Kidney epithelial cell (primary cell): ENCODE measurements at places on chromosomes 5 and 9.

DNA sequence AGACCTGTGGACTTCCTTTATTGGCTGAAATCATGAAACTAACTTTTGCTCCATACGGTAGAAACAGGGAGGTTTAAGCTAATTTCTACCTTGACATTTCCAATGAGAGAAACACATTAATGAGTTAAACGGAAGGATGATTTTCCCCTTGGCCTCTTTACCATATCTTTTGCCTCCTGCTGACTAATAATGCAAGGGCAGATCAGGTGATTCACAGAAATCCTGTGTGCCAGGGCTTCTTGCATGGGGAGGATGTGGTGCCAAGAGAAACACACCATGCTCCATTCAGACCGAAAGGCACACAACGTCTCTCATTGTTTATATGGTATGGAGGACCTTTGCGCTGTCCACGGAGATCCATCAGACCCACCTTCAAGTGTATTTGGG lies 17.4 kb upstream of the PRLR start:
- DNase-seq, result no peak

DNA sequence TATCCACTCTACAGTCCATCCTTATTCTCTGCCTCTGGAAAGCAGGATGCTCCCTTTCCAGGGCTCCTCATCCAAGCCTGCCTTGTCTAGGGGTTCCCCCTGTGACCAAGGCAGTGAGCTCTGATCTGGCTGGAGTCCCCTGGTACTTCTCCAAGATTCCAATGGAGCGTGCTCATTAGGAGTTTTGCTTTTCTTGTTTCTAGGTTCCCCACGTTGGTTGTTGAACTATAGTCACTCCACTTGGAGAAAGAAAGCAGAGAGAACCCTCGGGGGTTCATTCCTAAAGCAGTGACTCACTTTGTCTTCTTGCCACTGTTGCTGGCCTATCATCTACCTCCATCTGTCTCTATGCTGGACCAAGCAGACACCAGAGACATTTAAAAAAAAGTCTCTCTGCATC lies 192.6 kb downstream of the TLE4 start:
- DNase-seq, result peak; percentile 61

DNA sequence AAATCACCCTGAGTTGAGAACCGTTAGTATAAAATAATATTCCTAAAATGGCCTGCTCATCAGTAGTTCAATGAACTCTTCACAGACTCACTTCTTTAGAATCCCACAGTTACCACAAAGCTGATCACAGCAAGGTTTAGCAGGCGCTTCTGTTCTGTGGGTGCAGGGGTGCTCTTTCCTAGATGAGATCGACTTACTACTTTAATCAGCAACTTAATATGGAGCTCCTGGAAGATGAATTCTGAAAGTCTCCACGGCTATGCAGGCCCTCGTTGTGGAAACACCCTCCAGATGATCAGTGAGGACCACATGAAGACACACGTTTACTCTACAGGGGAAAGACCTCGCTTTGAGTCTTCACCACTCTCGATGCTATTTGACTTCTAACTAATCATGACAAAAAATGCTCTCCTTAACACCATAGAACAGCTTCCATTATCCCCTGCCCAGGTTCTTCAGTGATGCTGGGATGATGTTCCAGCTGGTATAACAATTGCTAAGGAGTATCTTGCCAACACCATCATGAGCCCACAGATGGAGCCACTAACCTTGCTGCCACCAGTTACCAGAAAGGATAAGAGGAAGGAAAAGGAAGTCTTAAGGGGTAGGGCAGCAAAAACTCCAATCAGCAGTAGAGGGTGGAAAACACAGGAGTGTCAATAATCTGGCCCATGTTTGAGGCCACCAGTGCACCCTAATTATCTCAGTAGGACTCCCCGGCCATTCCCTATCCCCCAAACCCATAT lies 17.9 kb upstream of the GPX8 start:
- DNase-seq, result no peak

- no peak for DNase-seq
Observed at GRCh38 chr5:91123901-91124300, 259.2 kb downstream of the ARRDC3 start.

GRCh38 chr5:172106511-172107356 lies 81.3 kb downstream of the STK10 start:
- DNase-seq, result no peak

- no peak for DNase-seq
Observed at GRCh38 chr9:98506422-98507054, 202.2 kb downstream of the GABBR2 start.

DNA sequence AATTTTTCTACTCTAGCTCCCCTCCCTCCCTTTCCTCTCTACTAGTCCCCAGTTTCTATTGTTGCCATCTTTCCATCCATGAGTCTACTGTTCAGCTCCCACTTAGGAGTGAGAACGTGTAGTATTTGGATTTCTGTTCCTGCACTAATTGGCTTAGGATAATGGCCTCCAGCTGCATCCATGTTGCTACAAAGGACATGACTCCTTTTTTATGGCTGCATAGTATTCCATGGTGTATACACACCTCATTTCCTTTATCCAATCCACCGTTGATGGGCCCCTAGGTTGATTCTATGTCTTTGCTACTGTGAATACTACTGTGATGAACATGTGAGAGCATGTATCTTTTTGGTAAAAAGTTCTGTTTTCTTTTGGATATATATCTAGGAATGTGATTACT lies 138.9 kb upstream of the MSX2 start:
- DNase-seq, result no peak

- DNase-seq, result no peak
Observed at GRCh38 chr5:137072361-137073115, 426.6 kb downstream of the SPOCK1 start.

GRCh38 chr5:89871906-89872305 lies 537.6 kb downstream of the CETN3 start:
- DNase-seq, result no peak

- no peak for DNase-seq
Observed at GRCh38 chr5:66643387-66643786, 47.2 kb downstream of the MAST4 start.

DNA sequence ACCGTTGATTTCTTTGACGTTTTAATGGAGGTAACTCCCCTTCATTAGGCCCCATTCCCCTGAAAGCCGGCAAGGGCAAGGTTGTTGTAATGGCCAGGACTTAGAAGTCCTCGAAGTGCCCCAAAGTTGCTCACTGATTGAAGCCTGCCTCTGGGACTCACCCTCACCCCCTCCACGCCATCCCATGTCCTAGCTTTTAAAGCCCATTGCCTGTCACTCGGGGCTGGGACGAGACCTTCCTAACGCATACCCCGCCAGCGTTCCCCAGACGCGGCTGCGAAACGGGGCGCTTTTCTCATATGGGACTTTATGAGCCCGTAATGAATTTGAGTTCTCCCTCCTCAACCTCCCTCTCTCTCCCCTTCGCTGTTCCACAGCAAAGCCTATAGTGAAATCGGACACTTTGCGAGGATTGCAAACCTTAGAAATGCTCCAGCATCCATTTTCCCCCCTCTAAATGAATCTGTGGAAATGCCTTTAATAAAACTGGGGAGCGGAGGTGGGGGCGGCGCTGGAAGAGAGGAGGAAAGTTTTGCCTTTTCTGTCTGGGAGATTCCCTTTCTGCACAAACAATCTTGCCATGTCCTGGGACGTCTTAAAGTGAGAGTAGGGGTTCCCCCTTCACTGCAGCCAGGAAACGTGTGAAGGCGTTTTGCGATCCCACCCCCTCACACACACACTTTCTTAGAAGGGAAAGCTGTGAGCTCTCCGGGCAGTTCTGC lies 1.5 kb downstream of the PAPPA start:
- no peak for DNase-seq

DNA sequence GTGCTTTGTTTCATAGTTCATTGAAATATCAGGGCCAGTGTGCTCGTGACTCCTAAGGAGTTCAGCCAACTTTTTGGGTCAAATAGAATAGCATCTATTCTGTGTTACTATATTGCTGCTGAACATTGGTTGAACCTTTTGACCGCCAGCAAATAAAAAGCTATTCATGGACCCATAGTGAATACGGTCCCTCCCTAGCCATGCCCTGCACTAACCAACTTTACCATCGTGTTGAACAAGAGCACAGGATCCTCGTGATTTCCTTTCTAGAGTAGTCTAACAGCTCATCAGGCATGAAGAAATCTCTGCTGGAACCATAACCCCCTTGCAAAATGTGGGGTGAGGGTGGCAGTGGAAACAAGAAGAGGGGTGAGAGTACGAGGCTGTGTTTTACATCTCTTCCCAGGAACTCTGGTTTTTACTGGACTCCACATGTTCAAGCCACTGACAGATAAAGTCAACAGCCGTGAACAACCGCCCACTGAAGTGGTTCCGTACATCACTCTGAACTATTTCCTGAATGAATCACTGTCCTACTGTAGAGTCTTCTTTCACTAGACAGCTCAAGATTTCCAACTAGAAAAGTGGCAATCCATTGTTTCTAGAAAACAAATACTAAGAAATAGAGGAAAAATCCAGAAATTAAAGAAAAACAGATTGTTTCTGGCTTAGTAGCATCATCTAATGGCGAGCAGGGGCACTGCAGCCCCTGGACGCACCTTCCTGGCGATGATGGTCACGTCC lies 70.1 kb upstream of the SPATA31E1 start:
- peak; percentile 38 for DNase-seq

DNA sequence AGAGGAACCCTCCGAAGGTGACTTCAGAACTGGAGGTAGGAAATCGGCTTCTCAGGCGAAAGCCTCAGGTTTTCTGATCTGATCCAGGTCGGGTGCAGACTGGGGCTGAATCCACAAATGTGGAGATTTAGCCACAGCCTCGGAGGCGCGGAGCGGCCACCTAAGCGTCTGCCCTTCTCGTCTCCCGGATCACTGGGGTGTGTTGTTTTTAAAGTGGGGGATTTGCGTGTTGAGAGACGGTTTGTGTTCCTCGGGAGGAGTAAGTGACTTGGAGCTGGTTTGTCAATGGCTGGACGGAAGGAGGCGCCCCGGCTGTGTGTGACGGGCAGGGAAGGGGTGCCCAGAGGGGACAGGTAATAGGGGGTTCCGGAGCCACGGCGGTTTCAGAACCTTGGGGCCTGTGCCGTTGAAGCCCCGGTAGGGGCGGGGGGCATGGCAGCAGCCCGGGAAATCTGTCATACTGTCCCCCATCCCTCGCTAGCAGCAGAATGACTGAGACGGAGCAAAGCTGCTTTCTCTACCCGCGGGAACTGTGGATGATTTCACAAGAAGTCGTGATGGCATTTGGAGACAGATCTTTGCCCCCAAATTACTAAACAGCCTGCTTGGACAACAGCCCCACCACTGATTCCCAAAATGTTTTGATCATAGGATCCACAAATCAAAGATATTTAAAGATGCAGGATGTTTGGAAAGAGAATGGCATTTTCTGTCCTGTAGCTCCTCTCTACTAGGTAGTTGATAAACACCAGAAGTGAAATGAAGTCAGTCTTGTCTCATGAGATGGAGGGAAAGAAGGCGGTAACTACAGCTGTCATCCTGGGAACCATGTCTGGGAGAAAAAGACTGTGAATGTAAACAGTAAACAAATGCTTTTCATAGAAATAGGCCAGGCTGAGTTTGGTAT lies 216.5 kb downstream of the PDZD2 start:
- DNase-seq, result no peak

GRCh38 chr5:57834829-57835608 lies 352.4 kb upstream of the ACTBL2 start:
- DNase-seq, result no peak

DNA sequence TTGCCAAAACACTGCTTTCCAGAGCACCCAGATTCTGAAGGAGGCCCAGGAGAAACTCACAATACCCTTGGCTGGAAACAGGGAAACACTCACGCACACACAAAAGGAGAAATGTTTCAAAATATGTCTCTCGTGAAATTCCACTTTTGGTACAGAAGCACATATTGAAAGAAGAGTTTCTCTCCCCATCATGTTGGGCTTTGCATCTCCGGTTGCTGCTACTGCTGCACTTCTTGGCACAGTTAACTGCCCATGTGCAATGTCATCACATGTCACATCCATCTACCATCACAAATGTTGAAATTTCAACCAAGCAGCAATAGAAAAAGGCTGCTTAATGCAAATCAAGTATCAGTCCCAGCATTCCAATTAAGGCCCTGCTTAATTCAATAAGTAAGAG lies 72.1 kb downstream of the ABCA1 start:
- no peak for DNase-seq

DNA sequence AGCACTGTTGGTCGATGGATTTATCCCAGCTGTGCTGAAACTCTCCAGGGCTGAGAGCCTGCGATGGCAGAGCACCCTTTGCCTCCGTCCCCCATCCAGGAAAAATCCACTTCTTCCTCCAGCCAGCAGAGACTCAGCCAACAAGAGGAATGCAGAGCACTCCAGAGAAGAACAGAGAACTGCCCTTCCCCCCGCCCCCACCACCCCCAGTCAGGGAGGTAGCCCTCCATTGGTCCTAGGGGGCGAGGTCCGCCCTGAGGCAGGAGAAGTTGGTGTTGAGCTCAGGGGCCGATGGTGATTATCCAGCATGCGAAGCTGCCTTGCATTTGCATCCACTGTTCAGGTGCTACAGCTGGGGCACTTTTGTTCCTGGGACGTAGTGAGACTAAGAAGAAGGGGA lies 9.0 kb downstream of the TLX3 start:
- DNase-seq, result no peak

DNA sequence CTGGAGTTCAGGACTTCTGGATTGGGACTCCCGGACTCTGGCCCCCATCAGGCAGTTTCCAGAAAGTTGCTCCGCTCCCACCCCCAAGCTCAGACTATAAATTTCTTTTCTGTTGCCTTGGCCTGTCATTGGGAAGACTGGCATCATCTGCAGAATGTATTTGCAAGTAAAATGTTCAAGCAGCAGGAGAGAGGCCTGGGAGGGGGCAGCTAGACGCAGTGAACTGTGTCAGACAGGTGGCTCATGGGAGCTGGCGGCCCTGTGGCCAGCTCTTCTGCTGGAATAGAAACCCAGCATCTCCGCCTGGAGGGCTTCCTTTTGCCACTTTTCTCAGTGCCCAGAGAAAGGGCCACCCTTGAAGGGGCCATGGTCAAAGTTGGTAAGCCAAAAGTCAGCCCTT lies 16.0 kb downstream of the INSYN2B start:
- DNase-seq, result no peak

DNA sequence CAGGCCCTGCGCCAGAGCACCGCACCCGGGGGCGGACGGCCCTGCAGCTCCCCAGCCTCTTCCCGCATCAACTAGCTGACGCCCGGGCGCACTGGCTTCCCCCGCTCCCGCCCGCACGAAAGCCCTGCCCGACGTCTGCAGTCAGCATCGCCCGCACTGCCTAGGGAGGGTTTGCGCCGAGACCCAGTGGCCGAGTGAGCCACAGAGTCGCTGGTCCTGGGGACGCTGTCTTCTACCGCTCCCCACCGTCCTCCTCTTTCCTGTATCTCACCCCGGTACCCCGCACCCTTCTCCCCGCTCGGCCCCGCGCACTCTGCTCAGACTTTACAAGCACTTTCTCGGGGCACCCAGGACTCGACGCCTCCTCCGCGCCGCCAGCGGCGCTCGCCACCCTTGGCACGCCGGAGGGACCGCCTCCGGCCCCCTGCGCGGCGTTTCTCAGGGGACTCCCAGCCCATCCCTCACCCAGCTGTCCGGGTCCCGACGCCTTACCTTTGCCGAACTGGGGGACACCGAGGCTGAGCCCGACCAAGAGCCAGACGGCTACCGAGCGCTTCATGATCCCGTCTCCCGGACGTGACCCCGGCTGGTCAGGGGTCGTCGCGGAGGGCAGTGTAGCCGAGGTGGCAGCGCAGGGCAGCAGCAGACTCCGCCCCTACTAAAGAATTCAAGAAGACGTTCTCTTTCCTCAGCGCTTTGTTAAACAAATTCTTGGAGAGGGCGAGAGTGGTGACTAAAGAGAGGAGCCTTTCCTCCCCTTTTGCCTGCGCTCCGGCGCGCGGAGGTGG lies 670 bp downstream of the EDIL3 start:
- no peak for DNase-seq
